ENCODE measurements at places on chromosomes 13 and 19.

GRCh38 chr19:49861541-49862378 lies 5.6 kb downstream of the PNKP start:
- no peak for DNase-seq

- DNase-seq: no peak
Measured at GRCh38 chr13:46546084-46546768, 6.7 kb upstream of the LRCH1 start.

DNA sequence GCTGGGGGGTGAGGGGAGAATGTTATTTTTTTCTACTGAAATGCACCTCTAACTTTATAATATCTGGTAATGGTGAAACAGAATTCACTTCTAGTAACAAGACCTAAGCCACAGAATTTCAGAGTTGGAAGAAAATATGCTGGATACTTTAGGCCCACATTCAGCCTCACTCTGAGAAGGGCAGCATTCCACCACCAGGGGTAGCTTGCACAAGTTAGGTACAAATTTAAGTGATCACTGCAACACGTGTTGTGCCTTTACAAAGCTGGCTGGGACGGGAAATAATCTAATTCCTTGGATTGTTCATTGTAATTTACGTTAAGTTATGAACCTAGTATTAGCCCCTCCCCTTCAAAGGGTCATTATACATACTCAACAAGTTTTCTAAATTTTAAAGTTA lies 192.3 kb downstream of the RGCC start:
- DNase-seq: no peak

DNA sequence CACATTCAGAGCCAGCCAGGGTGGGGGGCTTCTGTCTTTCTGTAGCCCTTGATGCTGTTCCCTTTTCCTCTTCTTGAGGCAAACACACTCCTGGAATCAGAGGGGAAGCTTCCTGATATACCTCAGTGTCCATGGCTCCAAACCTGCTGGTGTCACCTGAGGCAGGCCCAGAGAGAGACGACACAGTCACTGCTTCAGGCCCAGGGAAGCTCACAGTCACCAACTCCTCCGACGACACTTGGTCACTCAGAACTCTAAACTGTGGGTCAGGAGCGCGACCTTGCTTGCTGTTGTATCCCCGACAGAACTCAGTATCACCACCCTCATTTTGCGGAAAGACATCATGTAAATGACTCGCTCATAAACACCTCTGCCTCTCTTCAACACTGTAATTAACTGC lies 1.1 kb downstream of the ATP13A1 start:
- no peak for DNase-seq

- no peak for DNase-seq
Measured at GRCh38 chr13:97528518-97528917, 94.5 kb downstream of the RAP2A start.

GRCh38 chr19:44576843-44577565 lies 36.4 kb upstream of the IGSF23 start:
- DNase-seq: no peak

- no peak for DNase-seq
Measured at GRCh38 chr13:90706631-90707030, 640.9 kb upstream of the MIR17HG start.

DNA sequence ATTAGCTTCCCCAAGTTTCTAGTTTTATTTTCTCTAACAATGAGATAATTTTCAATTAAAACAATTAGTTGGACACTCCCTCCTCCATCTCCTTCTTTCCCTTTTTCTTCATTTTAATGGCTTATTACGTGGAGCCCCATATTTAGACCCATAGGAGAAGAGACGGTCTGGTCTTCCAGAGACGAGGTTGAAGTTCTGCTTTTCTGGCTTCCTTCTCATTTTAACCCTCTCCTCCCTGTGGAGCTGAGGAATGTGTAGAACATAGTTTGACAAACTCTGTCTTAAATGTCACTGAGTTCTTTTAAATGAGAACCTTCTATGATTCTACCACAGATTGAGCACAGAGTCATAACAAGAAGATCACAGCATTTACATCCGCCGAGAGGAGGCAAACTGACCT lies 86.8 kb downstream of the EDNRB start:
- no peak for DNase-seq

- no peak for DNase-seq
Measured at GRCh38 chr13:65787082-65787481, 1443.1 kb downstream of the PCDH9 start.

GRCh38 chr13:58574791-58575190 lies 943.2 kb downstream of the PCDH17 start:
- no peak for DNase-seq

DNA sequence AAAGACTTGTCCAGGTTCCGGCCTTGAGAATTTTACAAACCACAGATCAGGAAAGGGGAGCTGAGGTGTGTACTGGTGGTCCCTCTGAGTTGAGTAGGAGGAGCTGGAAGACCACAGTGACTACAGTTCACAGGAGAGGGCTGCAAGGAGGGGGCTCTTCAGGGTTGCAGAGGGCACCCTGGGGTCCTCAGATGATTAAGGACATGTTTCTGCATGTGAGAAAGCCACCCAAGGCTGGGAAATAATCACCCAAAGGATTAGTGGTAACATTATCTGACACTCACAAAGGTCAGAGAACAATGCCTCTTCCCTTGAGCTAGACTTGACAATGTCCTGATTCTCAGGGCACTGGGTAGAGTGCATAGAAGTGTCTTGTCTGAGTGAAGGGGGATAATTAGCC lies 540.4 kb downstream of the IRS2 start:
- no peak for DNase-seq

- no peak for DNase-seq
Measured at GRCh38 chr19:58346961-58347929, 6.0 kb downstream of the A1BG start.

DNA sequence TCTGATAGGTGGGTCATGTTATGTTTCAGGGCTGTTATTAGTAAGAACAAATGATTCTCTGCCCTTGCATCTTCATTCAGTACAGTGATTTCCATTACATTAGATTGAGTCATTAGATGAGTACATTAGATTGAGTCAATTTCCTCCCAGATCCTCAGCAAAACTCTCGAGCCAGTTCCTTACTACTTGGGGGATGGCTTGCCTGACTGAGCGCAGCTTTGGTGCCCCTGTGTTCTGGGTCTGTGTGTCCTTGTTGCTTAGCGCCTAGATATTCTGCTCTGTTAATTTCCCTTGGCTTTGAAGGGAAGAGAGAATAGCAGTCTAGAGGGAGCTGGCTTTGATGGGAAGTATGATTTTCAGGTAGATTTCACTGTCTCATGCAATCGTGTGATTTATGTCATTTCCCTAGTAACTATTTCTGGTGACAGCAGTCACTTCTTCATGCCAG lies 19.1 kb upstream of the SCEL start:
- no peak for DNase-seq

All from gastrocnemius medialis (tissue), 4 donors.